ENCODE measurements at places on chromosomes 11 and 22.
A peak's percentile ranks its signal among the peaks of the same experiment; 100 is the strongest.

- DNase-seq: no peak
These were observed 96.1 kb downstream of the GRIA4 start for GRCh38 chr11:105705786-105706530.

GRCh38 chr22:49215840-49216239 lies 611.8 kb downstream of the BRD1 start:
- no peak for DNase-seq

DNA sequence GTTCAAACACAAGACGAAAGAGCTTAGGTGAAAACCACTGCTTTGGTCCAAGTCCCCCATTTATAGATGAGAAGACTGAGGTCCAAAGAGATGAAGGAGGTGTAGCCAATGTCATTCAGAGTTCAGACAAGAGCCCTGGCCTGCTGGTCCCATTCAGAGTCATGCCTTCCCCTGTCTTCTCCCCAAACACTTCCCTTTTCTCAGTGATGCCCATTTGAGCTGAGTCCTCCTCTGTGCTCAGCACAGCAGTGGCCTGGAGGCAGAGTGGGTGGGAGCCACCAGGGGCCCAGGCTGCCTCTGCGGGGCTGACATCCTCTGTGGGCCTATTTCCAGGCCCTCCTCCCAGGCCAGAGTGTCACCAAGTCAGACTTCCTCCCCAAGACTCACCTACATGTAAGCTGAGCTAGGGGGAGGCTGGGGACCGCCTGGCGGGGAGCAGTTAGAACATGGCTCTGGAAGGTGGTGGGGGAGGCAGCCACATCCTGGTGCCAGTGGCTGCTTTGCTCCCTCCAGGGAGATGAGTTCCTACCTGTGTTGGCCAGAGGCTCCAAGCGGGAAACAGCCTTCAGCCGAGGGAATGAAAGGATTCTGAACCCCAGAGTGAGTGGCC lies 22.4 kb upstream of the LRRC10B start:
- no peak for DNase-seq

GRCh38 chr11:33290319-33290718 lies 33.1 kb downstream of the HIPK3 start:
- DNase-seq: no peak

DNA sequence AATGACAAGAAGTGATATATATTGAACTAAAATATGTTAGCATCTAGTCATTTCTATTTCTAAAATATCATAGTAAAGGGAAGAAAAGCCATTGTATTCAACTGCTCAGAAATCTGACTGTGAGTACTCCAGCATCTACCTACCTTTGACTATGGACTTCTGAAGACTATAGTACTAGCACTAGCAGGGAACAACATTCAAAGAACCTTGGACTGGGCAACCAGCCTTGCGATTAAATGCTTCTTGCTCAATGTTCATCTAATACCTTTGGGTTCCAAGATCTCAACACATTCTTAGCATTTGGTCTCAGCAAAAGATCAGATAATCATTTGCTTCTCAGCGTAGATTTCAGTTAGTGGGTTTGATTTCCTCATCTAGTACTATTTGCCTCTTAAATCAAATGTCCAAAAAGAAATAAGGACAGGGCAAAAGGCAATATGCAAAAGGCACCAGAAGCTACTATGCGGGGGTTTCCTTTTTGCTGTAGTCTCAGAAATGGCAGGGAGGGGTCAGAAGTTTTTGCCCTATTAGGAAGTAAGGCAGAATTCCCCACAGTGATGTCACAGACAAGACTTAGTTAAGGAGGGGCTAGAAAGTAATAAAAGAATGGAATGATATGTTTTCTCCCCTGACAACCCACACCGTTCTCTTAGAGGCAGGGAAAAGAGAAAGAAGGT lies 80.6 kb downstream of the GAB2 start:
- no peak for DNase-seq

DNA sequence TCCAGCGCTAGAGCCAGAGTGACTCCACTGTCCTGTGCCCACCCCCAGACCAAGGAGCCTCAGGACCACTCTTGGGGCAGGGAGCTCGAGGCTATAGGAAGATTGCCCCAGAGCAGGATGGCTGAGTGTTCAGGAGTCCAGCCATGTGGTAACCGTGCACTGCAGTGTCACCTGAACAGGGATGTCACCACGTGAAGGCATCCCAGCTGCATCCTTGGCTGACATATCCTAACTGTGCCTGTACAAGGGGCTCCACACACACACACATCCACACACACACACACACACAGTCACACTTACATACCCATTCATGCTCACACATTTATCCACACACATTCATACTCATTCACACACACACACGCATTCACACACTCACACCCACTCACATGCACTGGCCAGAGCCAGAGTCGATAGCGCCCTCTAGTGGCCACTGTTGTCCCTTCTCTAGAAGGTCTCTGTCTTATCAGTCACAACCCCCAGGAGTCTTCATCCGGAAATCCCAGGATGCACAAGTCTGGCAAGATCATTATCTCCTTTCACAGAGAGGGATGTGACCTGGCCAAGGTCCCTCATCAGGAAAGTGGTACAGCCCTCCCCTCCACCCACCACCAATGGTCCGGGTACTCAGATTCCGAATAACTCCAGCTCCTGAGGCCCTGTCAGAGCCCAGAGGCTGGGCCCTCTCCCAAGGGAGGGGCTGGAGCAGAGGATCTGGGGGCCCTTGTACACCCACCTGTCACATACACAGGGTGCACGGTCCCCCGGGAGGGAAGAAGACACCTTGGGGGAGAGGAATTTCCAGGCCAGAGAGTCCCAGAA lies 55.1 kb downstream of the IGLL5 start:
- peak; percentile 63 for DNase-seq

DNA sequence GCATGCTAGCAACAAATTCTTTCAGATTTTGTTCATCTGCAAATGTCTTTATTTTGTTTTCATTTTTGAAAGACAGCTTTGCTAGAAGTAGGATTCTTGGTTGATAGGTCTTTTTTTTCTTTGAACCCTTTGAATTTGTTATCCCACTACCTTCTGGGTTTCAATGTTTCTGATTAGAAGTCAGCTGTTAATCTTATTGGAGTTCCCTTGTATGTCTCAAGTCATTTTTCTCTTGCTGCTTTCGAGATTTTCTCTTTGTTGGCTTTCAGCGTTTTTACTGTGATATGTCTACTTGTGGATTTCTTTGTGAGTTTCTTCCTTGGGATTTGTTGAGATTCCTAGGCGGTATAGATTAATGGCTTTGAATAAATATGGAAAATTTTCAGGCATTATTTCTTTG lies 27.2 kb upstream of the MS4A8 start:
- DNase-seq: no peak

DNA sequence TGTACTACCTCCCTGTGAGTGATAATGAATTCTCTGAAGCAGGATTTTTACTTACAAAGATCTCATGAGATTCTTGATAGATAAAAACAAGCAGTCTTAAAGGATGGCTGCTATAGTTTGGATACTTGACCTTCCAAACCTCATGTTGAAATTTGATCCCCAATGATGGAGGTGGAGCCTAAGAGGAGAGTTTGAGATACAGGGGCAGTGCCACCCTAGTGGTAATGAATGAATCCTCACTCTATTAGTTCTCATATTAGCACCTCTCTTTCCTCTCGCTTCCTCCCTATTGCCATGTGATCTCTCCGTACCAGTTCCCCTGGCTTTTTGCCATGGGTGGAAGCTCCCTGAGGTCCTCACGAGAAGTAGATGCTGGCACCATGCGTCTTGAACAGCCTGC lies 37.9 kb upstream of the OR8B8 start:
- no peak for DNase-seq

DNA sequence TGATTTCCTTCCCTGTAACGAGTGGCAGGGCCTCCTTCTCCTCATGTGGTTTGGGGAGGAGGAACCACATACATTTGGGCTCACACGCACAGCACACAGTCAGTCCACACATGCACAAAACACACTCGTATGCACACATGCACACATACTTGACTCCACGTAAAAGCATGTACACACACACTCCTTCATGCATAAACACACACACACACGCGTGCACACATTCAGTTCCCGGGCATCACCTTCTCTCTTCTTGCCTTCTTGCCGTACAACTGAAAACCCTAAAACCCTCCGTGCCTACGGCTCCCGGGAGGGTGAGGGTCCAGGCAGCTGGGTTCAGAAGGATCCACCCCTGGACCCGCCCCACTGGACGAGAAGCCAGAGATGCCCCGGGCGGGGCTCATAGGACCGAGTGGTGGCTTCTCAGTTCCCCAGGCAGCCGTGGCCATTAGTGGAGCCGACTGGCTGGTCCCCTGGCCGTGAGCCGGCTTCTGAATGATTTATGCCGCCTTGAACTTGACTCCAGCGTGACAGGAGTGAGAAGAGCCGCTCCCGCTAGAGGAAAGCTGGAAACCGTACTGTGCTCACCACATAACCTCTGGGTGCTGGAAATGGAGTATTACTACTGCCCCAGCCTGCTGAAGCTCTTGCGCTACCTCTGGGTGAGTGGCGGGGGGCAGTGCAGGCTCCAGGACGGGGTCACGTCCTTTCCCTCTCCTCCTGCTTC lies 117.4 kb downstream of the KIAA1671 start:
- DNase-seq: peak; percentile 57

- no peak for DNase-seq
These were observed 40.5 kb upstream of the FBLN1 start for GRCh38 chr22:45462034-45462655.

GRCh38 chr11:826836-827145 lies 928 bp upstream of the CRACR2B start:
- no peak for DNase-seq

GRCh38 chr11:7903940-7904339 lies 27.1 kb downstream of the OR10A6 start:
- DNase-seq: no peak

GRCh38 chr11:104657083-104657482 lies 241.2 kb downstream of the CASP12 start:
- no peak for DNase-seq

- peak; percentile 29 for DNase-seq
These were observed 16.5 kb downstream of the ZBTB16 start for GRCh38 chr11:114075891-114076441.

GRCh38 chr11:117535850-117536411 lies 208.3 kb downstream of the CEP164 start:
- no peak for DNase-seq

GRCh38 chr11:80412604-80413003 lies 971.8 kb upstream of the TENM4 start:
- no peak for DNase-seq

DNA sequence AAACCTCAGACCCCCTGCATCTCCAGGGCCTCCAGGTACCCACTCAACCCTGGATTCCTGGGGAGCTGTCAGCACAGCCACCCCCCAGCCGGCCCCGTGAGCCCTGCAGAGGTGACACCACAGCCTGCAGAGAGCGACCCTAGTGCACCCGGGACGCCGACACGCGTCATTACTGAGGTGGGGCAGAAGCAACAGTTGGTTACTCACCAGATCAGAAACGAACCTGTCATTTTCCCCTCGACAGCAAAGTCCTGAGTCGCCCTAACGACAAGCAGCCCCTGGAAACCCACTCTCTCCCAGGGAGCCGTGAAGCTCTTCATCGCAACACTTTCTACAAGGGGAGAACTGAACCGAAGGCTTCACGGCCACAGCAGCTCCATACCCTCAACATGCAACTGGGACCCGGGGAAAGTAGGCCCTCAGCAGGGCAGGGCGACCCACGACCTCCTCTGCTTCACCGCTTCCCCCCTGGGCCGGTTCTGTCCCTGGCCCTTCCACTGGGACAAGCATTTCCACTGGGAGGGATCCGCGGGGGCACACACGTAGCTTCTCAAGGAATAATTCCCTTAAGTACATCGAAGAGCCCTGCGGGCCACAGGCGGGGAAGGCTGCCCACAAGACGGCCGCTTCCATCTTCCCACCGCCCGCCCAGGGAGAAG lies 1.6 kb downstream of the BRD1 start:
- DNase-seq: peak; percentile 47

DNA sequence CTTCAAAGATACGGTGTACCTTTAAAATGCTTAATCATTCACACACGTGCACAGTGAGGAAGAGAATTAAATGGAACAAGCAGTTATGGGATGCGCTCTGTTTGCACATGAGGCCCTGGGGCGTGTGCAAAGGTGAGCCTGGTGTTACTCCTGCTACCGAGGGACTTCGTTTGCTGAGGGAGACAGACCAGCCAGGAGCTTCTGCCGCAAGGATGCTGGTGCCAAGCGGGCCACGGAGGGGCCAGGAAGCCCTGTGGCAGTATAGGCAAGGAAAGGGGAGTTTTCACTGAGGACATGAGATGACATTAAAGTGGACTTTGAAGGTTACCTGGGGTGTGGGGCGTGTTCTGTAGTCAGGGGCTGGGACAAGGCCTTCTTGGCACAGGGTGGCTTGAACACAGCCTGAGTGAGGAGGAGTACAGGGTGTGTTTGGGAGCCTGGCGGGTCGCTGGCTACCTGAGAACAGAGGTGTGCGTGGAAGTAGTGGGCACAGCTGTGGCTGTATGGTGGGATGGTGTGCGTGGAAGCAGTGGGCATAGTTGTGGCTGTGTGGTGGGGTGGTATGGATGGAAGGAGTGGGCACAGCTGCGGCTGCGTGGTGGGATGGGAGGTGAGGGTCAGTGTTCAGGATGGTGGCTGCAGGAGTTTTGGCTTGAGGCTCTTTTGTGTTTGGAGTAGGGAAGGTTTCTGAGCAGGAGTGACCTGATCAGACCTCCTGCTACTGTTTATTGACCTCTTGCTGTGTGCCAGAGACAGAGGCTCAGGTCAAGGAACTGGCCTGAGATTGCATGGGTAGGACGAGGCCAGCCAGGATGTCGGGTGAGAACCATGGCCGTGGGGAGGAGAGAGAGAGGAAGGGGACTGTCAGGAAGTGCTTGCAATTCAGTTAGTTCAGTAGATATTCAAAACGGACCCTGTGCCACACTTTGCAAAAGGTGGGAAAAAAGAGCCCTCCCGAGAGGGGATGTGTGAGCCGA lies 13.7 kb downstream of the TBC1D22A start:
- no peak for DNase-seq

DNA sequence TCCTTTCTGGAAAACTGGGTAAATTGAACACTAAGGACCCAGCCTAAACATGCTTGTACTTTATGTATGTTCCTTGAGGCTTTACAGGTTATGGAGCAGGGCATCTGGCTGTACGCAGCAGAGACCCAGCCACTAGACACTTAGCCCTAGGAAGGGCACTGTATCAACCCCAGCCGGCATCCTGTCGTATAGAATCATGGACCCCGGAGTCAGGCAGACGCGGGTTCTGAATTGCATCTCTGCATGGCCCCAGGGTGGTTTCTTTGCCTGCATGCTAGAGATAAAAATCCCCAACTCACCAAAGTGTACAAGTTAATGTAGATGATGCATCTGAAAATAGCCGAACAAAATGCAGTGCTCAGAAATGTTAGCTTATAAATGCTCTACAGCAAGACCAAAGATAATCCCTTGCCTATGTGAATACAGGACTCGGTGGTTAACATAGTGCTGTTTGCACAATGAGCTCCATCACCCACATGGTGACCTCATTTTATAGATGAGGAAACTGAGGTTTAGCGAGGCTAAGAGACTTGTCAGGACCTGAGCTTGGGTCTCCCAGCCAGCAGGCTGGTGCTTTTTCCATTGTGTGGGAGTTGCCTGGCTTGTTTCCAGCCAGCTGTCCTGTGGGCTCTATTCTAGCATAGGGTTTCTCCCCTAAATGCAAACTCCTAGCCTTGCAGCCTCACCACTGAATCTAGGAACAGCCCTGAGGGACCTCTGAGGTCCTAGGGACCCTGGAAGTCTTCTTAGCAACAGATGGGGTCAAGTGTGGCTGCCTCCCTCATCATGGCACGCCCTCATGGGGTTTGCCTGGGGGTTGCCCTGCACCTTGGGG lies 7.3 kb downstream of the CD6 start:
- DNase-seq: peak; percentile 44

GRCh38 chr11:133698654-133699053 lies 146.7 kb downstream of the SPATA19 start:
- no peak for DNase-seq

- DNase-seq: no peak
These were observed 24.3 kb upstream of the PICK1 start for GRCh38 chr22:38032681-38033521.

All from CD4-positive, alpha-beta T cell treated with Interleukin-6 at 100 ng/mL for 8 hours (primary cell).